ENCODE measurements at places on chromosomes 12 and 14. TPM values are rescaled to one million over a fixed set of nuclear protein-coding genes. Genes with fewer than 3 reads are reported as not detected.

The SLC7A8 gene
- 14.5 TPM for total RNA-seq

DNA sequence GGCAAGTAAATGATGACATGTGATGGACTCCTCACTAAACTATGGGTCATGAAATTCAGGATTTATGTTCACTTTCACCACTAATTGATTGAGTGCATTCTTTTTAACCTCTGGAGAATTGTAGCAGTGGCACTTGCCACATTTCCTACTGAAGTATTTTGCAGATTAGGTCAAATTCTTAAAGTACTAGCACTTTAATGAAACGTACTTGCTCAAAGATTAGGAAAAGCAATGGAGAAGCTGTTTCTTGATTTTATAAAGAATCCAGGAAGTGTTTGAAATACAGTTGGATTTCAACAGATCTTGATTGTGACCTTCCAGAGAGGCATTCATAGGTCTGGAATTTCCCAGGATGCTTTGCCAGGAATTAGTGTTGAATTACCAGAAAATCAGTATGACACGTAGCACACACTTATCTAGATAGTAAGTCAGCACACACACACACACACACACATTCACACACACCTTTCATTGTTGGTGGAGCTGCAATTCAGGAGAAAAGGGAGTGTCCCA, 162.6 kb downstream of the MYRFL start:
- no peak for DNase-seq

The MYO1H gene
- total RNA-seq, result not detected

GRCh38 chr12:96986883-96987523, 79.9 kb downstream of the NEDD1 start:
- peak; percentile 5 for DNase-seq

DNA sequence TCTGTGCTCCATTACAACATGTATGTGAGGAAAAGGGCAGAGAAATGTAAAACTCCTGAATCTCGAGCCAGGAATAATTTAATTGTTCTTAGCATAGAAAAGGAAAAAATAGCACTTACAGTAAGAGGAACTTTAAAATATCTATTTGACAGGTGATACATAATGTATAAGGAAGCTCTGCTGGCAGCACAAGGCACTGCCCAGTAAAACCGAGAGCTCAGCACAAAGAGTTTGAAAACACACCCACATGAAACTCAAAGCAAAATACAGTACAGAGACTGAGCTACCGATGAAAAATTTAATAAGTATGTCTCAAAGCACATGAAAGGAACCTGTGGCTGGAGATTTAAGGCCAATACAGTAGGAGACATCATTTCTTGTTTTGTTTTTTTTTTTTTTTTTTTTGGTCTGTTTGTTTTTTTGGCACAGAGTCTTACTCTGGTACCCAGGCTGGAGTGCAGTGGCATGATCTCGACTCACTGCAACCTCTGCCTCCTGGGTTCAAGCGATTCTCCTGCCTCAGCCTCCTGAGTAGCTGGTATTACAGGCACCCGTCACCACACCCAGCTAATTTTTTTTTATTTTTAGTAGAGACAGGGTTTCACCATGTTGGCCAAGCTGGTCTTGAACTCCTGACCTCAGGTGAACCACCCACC, 19.2 kb downstream of the CLIP1 start:
- DNase-seq, result no peak

- DNase-seq, result no peak
These were observed 20.9 kb upstream of the PPP1CC start for GRCh38 chr12:110763583-110763982.

The AMDHD1 gene
- total RNA-seq, result 0.27 TPM

DNA sequence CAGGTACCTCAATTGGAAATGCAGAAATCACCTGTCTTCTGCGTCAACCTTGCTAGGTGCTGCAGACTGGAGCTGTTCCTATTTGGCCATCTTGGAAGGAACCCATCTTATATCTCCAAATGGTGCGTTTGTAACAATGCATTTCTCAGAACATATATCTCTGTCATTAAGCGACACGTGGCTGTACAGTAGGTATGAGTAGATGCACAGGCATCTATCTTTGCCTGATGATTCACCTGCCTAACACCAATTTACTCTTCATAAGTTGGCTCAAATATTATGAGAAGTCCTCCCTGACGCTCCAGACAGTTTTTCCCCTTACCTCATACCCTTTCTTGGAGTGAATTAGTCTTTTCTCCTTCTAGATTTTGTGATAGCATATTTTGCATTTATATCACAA, 44.2 kb downstream of the GPR137C start:
- DNase-seq, result no peak

The PPM1H gene
- 42.6 TPM for total RNA-seq

GRCh38 chr12:29343022-29343799, 37.8 kb downstream of the ERGIC2 start:
- DNase-seq, result no peak

DNA sequence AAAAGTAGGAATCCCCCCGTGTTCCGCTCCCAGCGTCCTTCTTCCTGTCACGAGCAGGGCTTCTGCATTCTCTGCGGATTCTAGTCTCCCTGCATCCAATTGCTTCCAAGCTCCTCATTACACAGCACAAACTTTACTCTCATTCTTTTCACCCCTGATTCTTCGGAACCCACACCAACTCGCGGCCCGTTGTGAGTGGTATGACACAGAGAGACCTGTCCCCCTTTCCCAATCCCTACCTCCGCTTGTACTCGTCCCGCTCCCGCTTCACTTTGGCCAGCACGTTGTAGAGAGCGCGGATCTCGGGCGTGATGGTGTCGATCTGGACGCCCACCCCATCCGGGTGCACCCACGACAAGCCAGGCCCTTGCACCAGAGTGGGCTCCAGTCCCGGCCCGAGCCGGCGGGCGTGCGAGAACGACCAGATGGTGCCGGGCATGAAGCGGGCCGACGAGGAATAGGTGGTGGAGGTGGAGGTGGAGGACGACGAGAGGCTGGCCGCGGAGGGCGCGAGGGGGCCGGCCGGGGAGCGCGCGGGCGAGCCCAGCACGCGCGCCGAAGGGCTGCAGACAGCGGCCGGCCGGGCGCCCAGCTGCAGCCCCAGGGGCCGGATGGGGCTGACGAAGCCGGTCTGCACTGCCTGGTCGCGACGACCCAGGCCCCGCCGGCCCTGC, 687 bp downstream of the IFFO1 start:
- DNase-seq, result no peak

The PTPN21 gene
- total RNA-seq, result 1.2 TPM

The RFLNA gene
- 2.3 TPM for total RNA-seq

- peak; percentile 48 for DNase-seq
These were observed 15.7 kb downstream of the CHPT1 start for GRCh38 chr12:101713059-101713682.

The KRT77 gene
- not detected for total RNA-seq

The GUCY2C gene
- total RNA-seq, result not detected

DNA sequence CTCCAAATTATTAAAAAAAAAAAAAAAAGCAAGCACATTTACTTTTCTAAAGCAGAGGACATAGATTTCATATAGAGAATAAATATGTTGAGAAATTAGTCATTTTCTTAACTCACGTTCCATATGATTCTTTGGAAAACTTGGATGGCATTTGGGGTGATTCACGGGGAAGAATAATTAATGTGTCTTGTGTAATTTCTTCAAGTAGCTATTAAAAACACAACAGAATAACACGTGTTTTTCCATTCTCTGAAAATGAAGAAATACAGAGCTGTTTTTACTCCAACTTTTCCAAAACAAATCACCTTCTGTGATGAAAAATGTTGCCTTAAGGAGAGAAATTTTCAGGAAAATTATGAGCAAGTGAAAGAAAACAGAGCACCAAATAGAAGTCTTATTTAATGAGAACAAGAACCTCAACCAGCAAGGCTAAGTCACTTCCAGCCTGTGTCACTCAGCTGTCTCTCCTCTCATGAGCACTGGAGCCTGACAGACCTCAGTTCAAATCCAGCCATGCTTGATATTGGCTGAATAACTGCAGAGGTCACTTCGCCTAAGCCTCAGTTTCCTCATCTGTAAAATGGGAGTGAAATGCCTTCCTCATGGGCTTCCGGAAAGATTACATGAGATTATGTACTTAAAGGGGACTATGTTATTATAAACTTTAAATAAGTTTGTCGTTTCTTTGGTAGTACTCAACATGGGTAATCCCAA, 42.8 kb upstream of the NUAK1 start:
- DNase-seq, result no peak

GRCh38 chr12:13734584-13735152, 246.7 kb downstream of the GRIN2B start:
- no peak for DNase-seq

GRCh38 chr12:62371661-62372060, 95.0 kb upstream of the MON2 start:
- DNase-seq, result no peak

- peak; percentile 78 for DNase-seq
These were observed 52.9 kb downstream of the PEBP1 start for GRCh38 chr12:118188690-118189371.

DNA sequence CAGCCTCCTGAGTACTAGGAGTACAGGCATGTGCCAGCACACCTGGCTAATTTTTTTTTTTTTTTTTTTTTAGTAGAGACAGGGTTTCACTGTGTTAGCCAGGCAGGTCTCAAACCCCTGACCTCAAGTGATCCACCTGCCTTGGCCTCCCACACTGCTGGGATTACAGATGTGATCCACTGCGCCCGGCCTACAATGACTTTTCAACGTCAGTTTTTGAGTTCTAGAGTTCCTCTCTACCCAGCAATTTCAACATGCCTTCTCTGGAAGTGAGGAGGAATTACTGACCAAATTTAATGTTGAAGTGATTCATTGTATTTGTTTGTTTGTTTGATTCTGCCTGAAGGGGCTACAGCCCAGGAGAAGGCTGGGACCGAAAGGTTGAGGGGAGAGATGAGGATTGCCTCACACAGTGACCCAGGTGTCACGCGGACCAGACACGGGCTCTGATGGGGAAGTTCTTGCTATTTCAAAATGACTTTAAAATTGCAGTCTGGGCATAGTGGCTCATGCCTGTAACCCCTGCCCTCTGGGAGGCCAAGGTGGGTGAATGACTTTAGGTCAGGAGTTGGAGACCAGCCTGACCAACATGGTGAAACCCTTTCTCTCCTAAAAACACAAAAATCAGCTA, 8.6 kb upstream of the DENR start:
- DNase-seq, result no peak

DNA sequence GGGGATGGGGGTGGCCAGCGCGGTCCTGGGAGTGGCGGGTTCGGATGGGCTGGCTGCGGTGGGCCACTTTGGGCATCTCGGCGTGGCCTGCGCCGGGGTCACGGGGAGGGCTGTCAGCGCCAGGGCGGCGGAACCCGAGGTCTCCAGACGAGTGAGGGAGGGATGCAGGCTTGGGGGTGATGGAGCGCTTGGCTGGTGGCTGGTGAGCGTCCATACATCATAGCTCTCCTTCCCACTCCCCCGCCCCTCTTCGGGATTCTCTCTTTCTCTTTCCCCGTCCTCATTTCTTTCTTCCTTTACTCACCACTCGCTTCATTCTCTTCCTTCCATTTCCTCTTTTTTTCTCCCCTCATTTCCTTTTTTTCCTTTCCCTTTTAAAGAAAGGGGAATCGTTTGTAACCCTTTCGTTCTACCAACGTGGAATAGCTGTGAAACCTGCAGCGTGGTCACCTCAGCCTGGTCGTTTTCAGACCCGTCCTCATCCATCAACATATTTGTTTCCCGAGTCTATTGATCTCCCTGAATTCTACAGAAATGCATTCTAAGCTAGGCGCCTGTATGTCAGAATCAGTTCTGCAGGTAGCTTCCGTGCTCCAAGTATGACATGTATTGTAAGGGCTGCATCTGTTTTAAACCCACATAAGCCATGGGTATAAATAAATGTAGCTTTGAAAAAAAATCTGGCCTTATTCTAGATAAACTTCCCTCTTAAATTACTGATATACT, 260.3 kb upstream of the E2F7 start:
- DNase-seq, result peak; percentile 48

The TMEM263 gene
- 32.0 TPM for total RNA-seq

Measured in G401 (cell line).